ENCODE measurements at places on chromosomes 7 and 10. TPM values are rescaled to one million over a fixed set of nuclear protein-coding genes. Genes with fewer than 3 reads are reported as not detected.

- DNase-seq, result no peak
These were observed 339.5 kb downstream of the ELMO1 start for GRCh38 chr7:37109016-37109683.

- DNase-seq, result no peak
These were observed 27.2 kb downstream of the NUDCD3 start for GRCh38 chr7:44463169-44463808.

DNA sequence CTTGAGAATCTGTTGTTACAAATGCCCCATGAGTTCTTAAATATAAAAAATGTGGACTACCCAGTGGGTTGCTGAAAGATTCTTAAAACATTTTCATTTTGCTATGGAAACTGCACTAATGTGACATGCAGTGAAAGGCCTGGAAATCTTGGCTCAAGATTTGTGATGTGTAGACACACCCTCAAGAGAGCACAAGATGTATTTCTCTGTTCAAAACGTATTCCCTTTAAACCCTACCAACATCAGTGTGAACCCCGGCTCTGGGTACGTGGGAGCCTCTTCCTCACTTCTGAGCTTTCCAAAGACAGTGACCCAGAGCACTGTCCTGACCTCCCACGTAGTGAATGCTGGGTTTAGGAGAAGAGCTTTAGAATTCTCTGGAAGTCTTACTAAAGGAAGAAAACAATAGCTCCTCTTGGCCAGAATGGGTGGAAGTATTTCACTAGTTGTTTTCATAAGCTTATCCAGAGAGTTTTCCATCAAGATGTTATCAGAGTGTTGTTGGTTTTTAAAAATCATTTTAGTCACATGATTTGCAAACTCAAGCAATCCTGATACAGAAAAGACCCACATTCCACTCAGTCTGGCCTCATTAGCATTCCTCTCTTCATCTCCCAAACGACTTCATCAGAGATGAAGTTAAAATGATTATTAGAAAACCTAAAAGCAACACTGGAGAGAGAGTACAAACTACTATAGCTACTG is 81.5 kb upstream of the AFAP1L2 start:
- no peak for DNase-seq

DNA sequence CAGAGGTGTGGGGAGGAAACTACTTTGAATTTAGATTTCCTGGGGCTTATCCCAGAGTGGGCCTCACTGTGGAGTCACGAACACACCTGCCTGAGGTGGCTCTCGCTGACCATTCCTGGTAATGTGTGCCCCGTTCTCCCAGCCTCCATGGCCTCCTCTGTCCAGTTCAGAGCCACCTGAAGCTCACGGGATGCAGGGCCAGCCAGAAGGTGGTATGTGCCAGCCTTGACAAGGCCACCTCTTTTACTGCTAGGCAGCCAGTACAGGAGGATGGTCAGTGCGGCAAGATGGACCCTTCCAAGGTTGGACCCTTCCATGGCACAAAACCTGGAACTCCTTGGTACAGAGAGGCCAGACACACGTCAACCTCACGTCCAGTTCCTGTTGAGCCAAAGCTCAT is 210.3 kb downstream of the DNAJB6 start:
- DNase-seq, result no peak

MOSPD3 gene
- total RNA-seq, result 18.6 TPM

GRCh38 chr7:28269700-28270361 is 89.2 kb upstream of the JAZF1 start:
- no peak for DNase-seq

- DNase-seq, result no peak
These were observed 823.5 kb upstream of the POM121L12 start for GRCh38 chr7:52211930-52212329.

DNA sequence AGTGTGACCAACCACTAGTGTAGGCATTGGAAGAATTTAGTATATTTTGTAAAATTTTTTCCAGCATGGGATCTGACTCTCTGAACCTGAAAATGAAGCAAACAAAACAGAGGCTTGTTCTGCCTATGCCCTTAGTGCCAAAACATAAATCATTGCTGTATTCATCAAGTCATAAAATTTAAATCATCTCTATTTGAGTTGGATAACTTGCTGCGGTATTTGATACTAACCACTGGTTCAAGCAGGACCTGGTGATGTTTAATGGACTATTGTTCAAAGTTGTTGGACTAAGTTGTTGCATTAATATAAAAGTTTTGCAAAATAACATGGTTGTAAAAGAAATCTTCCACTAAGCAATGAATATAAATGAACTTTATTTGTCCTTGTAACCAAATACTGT is 19.8 kb upstream of the RPA3 start:
- DNase-seq, result no peak

KLHDC10 gene
- total RNA-seq, result 15.5 TPM

DNA sequence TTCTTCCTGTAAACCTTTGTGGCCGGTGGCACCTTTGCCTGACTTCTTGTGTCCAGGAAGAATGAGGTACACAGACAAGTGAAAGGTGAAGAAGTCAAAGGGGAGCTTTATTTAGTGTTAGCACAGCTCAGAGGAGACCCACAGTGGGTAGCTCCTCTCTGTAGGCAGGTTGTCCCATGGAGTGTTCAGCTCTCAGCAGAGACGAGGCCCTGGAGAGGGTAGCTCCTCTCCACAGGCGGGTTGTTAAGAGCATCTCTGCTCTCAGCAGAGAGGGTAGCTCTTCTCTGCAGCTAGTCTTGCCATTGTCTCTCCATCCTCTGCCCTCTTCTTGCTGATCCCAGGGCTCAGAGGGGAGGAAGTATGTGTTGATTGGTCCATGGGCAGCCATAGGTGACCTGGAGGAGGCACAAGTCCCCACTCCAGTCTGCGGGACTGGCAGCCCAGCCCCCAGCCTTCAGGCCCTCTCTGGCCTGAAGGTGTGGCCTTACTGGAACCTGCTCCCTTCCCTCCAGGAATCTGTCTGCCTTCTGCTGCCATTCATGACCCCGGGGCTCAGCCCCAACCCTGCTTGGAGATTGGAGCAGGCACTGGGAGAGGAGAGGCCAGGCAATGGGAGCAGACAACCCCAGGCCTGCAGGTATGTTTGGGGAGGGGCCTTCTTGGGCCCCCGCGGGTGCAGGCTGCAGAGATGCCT is 24.5 kb downstream of the HHEX start:
- DNase-seq, result no peak

DNA sequence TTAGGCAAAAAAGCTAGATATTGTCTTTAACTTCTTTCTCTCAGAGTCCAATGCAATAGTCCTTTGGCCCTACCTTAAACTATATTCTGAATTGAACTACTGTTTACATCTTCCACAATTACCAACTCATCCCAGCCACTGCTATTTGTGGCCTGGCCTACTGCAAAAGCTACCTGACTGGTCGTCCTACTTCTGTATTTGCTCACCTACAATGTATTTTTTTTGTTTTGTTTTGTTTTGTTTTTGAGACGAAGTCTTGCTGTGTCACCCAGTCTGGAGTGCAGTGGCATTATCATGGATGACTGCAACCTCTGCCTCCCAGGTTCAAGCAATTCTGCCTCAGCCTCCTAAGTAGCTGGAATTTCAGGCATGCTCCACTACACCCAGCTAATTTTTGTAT is 51.2 kb downstream of the ARL4A start:
- no peak for DNase-seq

GRCh38 chr10:50809596-50809995 is 69.9 kb downstream of the ASAH2B start:
- DNase-seq, result no peak

TSPAN12 gene
- 19.5 TPM for total RNA-seq

DNA sequence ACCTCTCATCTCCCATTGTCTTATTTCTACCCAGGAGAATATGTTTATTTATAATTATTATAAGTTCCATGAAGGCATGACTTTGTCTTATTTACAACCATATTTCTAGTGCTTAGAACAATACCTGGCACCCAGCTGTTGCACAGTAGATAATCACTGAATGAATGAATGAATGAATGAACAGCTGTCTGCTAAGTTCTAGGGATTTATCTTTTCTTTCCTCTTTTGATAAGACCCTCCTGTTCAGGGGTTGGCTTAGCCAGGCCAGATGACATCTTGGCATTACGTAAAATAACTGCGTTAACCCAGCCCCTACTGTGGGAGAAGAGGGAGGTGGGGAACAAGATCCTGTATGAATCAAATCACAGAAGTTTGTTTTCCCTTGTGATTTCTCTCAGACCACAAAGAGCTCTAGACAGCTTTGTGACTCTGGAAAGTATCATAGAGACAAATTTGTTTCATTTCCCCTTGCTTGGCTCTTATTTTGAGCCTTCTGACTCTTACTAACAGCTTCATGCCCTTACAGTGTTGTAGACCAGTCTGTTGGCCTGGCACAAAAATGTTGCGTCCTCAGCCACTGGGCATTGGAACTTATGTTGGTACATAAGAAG is 8.4 kb downstream of the ZNF862 start:
- no peak for DNase-seq

GRCh38 chr7:96026611-96027010 is 254.3 kb downstream of the DYNC1I1 start:
- DNase-seq, result no peak

- no peak for DNase-seq
These were observed 54.0 kb upstream of the HECW1 start for GRCh38 chr7:43058271-43059066.

GRCh38 chr7:73504017-73504416 is 18.1 kb downstream of the BAZ1B start:
- DNase-seq, result no peak

PITX3 gene
- total RNA-seq, result not detected

- DNase-seq, result peak; percentile 61
These were observed 112.4 kb upstream of the YAE1 start for GRCh38 chr7:39453743-39454355.

DNA sequence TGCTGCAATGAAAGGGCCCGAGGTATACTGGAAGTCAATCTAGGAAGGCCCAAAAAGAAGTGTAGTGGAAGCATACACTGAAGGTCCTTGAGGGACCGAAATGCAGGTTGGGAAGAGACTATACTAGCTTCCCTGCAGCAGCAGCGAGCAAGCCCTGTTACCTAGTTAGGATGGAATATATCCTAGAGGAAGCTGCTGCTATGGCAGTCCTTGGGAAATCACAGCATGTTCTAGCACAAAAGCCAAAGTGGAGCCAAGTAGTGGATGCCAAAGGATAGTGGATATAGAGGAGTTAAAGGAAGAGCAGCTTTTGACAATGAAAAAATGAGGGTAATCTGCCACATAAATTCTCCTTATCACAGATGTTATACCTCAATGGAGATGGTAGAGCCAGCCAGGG is 123.8 kb upstream of the STARD3NL start:
- no peak for DNase-seq

- no peak for DNase-seq
These were observed 181.0 kb upstream of the TMEM106B start for GRCh38 chr7:12030116-12030515.

DNA sequence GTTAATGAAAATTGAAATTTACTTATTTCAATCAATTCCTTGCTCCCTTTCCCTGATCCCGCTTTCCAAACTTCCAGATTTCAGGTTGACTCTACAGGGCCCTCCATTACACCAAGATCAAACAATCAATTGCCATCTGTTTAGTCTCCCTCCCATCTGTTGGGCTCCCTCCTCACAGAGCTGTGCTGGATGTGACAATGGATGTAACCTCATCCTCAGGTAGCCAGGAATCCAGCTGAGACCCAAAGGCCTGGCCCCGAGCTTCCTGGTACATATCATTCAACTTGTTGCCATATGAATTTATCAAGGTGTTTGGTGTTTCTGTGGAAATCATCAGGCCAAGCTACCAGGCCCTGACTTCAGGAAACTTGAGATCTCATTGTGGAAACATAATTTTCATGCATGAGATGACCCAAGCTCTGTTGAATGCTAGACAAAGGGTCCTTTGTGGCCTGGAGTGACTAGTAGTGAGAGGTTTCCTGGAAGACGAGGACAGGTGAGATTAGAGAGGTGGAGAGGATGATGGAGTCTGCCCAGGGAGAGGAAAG is 148.6 kb upstream of the PDE1C start:
- DNase-seq, result no peak

SPDYE2 gene
- total RNA-seq, result not detected

GPR37 gene
- 20.0 TPM for total RNA-seq

DNA sequence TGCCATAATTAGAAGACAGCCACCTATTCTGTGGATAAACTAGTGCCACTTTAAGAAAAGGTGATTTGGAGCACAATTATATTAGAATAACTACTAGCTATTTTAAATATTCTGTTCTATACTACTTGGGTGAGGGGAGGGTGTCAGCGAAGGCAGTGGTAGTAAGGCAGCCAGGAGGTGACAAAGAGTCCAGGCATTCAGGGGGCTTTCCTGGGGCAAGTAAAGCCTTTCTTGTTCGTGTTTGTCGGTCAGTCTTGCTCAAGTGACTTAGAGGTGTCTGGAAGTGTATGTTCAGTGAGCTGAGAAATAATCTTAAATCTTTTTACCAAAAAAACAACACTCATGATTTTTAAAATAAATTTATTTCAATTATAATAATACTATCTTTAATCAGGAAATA is 34.4 kb downstream of the ADD3 start:
- DNase-seq, result peak; percentile 19

DNA sequence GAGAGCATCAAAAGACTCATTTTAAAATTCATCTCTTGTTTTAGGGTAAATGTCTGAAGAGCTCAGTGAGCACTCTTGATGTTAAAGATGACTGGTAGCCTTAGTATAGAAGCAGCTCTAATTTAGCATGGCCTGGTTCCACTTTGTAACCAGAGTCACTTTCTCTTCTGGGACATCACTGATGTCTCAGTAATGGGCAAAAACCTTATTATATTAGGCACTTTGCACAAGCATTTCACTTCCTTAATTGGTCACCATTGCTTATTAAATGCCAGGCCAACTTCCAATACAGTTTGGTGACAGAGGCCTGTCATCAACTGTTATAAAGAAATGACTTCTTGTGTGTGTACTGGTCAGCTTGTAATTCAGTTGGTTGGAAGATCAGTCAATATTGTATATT is 53.0 kb downstream of the STEAP1B start:
- no peak for DNase-seq

DNA sequence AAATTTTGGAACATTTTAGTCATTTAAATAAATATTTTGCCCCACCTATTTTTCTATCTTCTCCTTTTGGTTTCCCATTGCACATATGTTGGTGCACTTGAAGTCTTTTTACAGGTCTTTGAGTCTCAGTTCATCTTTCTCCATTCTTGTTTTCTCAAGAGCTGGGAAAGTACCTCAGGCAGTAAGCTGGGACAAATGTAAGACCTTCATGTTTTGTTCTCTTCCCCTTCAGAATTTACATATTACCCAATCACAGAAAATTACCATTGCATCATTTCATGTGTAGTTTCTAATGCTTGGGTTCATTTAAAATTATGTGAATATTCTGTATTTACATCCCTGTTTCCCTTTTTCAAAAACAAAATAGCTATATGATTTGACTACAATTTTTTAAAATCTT is 1150.0 kb upstream of the POT1 start:
- DNase-seq, result peak; percentile 1

DNA sequence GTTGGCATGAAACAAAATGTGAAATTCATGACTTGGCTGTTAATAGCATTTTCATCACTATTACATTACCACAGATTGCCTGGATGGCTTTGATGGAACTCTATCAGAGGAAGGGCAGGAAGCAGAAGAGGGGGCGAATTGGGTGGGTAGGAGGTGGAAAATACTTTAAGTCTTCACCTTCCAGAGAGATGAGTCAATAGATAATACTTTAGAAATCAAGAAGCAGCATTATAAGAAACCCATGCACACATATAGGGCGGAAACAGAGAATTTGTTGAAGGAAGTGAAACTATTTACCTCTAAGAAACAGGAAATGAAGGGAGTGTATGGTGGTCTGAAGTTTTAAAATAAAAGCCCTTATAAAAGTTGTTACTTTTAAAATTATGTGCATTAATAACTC is 152.1 kb upstream of the TARP start:
- DNase-seq, result no peak

GRCh38 chr10:19862811-19863515 is 46.7 kb downstream of the PLXDC2 start:
- DNase-seq, result no peak

- no peak for DNase-seq
These were observed 40.6 kb downstream of the STAM start for GRCh38 chr10:17684537-17684936.
